ENCODE measurements at places on chromosomes 7 and 10.

GRCh38 chr10:71606257-71607081 lies 113.1 kb downstream of the C10orf105 start:
- peak; percentile 78 for DNase-seq

DNA sequence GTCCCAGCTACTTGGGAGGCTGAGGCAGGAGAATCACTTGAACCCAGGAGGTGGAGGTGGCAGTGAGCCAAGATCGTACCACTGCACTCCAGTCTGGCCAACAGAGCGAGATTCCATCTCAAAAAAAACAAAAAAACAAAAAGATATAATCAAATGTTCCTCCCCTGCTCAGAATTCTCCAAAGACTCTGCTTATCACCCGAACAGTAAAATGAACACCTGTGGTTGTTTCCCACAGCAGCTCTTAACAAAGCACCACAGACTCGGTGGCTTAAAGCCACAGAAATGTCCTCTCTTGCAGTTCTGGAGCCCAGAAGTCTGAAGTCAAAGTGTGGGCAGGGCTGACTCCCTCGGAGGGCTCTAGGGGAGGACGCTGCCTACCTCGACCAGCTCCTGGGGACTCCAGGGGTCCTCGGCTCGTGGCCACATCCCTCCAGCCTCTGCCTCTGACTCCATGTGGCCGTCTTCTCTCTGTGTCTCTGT lies 4.1 kb upstream of the INTS1 start:
- no peak for DNase-seq

DNA sequence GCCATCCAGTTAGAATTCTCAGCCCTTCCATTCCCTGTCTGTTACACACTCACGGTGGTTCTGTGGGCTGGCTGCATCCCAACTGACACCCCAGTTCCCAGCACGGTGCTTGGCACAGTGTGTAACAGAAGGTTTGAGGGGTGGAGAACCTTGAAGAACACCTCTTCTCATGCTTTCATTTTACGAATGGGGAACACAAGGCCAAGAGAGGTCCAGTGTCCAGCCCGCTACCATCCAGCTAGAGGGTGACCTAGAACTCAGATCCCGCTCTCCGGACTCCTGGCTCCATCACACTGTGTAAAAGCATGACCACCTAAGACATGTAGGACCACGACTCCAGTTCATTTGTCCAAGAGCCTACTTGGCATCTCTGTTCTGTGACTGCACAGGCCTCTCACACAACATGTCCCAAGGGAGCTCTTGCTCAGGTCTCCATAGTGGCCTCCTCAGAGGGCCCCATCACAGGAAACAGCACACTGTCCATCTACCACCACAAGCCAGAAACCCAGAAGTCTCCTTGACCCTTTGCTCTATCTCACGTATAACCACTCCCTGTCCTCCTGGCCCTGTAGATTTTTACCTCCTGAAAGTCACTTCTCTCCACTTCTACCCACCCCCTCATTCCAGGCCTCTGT lies 2.8 kb upstream of the CDH23 start:
- DNase-seq: no peak

- DNase-seq: no peak
Observed at GRCh38 chr7:90945104-90945787, 319.0 kb upstream of the FZD1 start.

- peak; percentile 80 for DNase-seq
Observed at GRCh38 chr7:125491137-125491536, 561.5 kb upstream of the POT1 start.

GRCh38 chr10:23314835-23315239 lies 29.8 kb downstream of the C10orf67 start:
- peak; percentile 72 for DNase-seq

DNA sequence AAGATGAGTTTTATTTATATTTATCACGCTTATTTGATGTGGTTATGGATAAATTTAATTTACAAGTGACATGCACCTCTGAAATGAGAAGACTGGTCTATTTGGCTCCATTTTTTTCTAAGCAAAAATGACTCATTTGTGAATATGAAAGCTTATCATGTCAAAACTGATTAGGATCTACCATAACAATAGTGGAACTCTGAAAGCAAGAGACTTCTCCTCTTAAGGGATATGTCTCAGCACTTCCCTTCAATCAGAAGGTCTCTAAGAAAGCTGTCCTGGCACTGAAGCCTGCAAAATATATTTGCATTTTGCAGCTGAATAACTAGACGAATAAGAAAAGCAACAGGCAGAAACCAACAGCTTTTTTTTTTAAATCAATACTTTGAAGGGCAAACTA lies 12.7 kb downstream of the FAS start:
- no peak for DNase-seq
